Effector CD8-positive, alpha-beta T cell (primary cell): ENCODE measurements at places on chromosomes 12 and 14.

GRCh38 chr12:1422604-1423315, 171.6 kb downstream of the FBXL14 start:
- no peak for DNase-seq

GRCh38 chr14:70801836-70802235, 7.5 kb downstream of the MAP3K9 start:
- no peak for DNase-seq

- DNase-seq: no peak
Observed at GRCh38 chr12:67852701-67853100, 136.5 kb upstream of the IFNG-AS1 start.

DNA sequence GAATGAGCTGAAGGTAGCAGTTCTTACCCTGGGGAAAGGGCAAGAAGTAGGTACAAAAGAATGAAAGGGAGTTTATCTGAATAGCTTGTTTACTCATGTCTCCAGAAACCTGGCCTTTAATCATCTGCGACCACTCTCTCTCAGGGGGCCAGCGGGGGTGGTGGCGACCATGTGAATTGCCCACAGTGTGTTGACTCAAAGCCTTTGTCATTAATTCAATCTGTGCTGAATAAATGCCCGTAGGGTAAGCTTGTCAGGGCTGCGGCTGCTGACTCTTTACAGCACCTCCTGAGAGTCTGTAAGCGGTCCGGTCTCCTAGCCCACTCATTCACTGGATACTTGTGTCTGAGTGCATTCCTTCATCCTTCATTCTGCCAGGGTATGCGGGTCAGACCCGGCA, 874.4 kb downstream of the SLC6A15 start:
- no peak for DNase-seq

DNA sequence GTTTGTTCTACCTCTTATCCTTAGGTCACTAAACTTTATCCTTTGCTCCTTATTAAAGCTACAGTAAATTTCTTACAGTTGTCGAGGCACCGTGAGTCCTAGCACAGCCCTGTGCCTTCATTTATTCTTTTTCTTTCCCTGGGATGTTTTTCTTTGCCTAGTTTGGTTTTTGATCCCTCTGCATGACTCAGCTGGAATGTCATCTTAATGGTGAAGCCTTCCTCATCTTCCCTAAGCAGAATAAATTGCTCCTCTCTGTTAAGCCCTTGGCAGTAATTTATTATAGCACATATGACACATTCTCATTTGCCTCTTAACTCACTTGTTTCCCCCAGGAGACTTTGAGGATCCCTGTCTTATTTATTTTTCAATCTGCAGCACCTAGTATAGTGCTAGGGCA, 16.6 kb downstream of the ACTR10 start:
- DNase-seq: no peak

- no peak for DNase-seq
Observed at GRCh38 chr12:82793751-82794281, 107.1 kb downstream of the TMTC2 start.

DNA sequence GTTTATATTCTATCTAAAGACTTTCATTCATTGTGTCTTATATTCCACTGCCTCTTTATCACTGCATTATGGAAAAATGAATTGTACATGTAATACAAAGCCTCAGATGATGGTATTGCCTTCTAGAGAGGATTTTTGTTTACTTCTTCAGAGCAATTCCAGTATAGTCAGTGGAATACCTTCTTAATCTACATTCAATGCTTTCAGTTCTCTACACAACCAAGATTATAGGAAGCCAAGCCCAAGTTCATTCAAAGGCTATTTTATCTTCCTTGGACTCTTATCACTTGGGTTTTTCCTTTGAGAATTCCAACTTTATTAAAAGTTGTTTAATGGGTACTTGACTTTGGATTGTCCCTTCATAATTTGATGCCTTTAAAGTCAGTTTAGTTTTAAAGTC, 1971.0 kb upstream of the FLRT2 start:
- DNase-seq: no peak

DNA sequence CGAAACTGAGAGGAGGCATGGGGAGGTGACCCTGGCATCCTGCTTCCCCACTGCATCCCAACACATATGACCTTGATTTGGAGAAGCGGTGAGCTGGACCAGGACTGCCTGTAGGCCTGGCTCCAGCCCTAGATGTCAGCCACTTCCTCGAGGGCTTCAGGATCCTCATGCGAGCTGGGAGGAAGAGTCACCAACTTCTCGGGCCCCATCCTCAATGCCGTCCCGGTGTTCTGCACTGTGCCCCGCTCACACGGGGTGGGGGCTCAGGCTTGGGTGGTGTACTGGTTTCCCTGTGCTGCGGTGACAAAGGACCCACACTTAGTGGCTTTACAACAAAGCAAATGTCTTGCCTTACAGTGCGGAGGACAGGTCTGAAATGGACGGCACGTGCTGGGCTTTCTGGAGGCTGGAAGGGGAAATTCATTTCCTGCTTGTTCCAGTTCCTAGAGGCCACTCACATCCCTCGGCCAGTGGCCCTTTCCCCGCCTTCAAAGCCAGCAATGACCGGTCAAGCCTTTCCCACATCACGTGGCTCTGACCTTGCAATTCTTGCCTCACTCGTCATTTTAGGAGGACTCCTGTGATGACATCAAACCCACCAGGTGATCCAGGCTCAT, 298.1 kb upstream of the RTL1 start:
- DNase-seq: no peak

- DNase-seq: no peak
Observed at GRCh38 chr12:15151161-15152091, 69.8 kb downstream of the RERG start.

DNA sequence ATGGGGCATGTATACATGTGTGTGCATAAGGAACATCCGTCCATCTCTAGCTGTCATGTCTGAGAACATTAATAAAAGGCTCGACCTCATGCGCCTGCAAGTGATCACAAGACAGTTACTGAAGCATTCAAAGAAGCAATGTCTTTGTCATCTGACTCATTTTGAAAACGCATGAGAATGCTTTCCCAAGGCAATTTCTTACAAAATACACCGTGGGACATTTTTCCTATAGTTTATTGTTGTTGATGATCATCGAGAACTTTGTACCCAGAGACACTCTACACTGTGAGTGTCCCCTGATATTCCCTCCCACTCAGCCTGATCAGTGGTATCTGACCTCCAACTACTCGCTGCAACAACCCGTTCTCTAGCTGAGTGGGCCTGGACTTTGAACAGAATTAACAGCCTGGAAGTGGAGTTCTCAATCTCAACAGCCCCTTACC, 68.1 kb downstream of the ETV6 start:
- DNase-seq: no peak

DNA sequence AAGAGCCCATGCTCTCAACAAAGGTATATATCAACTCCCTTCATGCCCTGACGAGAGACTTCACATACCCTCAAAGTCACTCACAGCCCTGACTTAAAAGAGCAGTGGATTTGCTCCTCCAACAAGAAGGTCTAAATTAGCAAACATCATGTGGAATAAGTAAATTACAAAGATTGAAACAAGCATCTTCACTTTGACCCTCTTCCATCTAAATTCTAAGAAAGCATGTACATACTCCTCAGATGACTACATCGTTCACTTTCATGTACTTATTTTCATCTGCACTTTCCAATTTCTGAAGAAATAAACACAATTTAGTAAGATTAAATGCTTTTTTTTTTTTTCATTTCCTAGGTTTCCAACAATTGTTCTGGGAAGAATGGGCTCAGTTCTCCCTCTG, 38.6 kb upstream of the KRR1 start:
- no peak for DNase-seq

- no peak for DNase-seq
Observed at GRCh38 chr14:32809255-32809654, 129.4 kb upstream of the NPAS3 start.

- no peak for DNase-seq
Observed at GRCh38 chr12:128313931-128314330, 47.0 kb downstream of the TMEM132C start.

- no peak for DNase-seq
Observed at GRCh38 chr12:6494968-6495367, 1.1 kb downstream of the NCAPD2 start.

DNA sequence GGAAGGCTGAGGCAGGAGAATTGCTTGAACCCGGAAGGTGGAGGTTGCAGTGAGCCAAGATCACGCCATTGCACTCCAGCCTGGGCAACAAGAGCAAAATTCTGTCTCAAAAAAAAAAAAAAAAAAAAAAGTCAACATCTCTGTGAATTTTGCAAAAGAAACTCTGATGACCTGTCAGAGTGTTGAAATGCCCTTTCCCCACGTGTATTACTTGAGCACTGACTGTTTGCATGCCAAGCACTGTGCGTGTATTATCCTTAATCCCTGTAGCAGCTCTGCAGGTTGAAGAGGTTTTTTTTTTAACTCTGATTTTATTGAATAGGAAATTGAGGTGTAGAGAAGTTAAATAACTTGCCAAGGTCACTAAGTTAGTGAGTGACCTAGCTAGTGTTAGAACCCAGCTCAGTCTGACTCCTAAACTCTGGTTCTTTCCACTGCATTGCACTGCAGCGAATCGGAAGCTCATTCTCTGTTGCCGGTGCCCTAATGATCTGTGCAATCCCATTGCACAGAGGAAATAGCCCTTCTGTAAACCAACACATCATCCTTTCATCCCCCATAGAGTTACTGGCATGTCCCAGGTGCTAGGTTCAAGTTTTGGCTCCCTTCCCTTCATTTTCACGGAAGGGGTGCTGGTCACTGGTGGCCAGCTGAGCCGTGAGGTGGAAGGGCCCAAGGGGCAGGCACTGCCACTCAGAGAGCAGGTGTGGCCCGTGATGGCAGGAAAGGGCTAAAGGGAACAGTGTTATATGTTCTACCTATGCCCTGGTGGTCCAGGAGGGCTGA, 122.3 kb downstream of the EML1 start:
- no peak for DNase-seq

GRCh38 chr14:28754209-28754985, 12.2 kb upstream of the FOXG1 start:
- no peak for DNase-seq

DNA sequence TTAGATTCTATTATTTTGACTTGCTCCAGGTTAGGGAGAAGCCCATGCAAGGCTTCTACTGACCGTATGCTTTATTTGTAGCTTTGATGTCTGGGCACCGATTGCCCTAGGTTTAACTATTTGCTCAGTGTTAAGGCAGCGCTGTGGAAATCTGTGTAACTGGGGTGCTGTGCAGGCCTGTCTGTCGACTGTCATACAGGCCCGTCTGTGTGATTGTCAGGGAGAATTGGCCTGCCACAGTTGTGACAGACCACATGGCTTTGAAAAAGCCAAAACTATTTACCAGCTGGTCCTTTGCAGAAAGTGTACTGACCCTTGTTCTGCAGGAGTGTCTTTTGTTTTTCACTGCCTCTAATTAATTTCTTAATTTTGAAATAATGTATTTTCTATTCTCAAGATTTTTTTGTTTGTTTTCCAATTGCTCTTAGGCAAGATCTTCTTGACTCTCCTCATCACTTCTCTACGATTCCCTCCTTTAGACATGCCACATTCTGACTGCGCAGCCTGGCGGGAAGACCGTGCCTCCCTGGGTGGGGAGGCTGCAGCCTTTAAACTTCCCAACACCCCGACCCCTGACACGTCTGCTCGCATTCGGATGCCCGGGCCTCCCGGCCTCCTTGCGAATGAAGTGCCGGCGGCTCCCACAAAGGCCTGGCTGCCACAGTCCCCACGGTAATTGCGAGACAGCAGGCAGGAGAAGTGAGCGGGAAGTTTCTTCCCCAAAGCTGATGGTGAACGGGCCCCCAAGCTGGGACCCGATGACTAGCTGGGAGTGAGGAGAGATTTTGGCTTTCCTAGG, 99.0 kb upstream of the EVL start:
- no peak for DNase-seq

DNA sequence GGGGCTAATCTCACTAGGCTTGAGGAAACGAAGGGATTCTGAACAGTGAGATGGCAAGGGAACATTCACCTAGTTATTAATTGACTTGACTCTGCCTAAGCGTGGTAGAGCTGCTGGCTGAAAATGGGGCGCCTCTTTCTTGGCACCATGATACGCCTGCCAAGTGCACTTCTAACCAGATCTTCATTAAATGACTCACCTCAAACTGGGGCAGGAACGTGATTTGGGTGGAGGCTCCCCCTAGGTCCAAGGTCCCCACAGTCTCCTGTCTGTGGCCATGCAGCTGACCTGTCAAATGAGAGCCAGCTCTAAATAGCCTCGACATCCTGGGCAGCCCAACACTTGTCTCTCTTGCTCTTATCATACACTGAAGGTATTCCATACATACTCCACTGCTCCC, 26.0 kb downstream of the COQ6 start:
- no peak for DNase-seq

DNA sequence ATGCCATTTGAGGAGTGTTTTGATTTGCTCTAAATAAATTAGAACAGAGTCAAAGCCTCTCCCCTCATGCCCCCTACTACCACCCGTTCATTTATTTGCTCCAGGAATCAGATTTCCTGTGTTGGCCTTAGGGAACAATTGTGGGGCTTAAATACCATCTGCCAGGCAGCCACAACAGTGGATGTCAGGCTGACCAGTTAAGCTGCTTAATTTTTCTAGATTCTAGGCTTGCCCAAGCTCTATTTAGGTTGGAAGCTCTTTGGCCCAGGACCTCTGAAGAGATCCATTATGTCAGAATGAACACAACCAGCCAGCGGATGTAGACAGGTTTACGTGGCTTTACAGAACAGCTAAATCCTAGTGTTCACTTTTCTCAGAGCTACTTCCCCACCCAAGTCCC, 1.0 kb upstream of the TIMELESS start:
- DNase-seq: no peak

DNA sequence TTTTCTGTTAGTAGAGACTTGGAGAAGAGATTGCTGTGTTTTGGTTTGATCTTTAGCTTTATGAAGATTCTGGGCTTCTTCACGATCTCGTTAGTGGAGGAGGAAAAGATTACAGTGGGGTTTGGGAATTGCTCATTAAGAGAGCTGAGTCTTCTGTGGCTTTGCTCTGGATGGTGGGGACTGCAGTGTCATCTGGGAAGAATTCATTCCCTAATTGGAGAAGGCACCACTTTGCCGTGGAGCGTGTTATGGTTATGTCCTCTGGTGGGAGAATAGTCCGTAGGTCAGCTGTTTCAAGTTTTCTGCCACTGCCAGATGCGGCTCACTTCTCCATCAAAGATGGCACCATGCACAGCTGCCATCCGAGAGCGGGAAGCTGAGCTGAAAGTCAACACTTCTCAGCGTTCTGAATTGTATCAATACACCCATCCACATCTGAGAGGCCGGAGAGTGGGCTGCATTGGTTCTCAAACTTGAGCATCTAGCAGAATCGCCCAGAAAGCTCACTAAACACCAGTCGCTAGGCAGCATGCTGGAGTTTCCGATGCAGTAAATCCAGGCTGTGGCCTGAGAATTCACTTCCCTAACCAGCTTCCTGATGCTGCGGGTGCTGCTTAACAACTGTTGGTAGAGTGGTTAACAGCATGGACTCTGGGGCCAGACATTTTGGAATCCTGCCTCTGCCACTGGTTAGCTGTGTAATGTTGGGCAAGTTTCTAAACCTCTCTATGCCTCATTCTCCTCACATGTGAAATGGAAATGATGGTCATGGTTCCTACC, 117.8 kb downstream of the PLXNC1 start:
- DNase-seq: no peak

GRCh38 chr12:87439990-87440827, 589.0 kb downstream of the C12orf50 start:
- no peak for DNase-seq
